ENCODE measurements at places on chromosomes 6 and 20. TPM values are rescaled to one million over a fixed set of nuclear protein-coding genes. Genes with fewer than 3 reads are reported as not detected.

GRCh38 chr20:18427214-18427613, 39.6 kb downstream of the DZANK1 start:
- DNase-seq, result no peak

GRCh38 chr20:17571153-17571527, 1.3 kb downstream of the DSTN start:
- no peak for DNase-seq

DNA sequence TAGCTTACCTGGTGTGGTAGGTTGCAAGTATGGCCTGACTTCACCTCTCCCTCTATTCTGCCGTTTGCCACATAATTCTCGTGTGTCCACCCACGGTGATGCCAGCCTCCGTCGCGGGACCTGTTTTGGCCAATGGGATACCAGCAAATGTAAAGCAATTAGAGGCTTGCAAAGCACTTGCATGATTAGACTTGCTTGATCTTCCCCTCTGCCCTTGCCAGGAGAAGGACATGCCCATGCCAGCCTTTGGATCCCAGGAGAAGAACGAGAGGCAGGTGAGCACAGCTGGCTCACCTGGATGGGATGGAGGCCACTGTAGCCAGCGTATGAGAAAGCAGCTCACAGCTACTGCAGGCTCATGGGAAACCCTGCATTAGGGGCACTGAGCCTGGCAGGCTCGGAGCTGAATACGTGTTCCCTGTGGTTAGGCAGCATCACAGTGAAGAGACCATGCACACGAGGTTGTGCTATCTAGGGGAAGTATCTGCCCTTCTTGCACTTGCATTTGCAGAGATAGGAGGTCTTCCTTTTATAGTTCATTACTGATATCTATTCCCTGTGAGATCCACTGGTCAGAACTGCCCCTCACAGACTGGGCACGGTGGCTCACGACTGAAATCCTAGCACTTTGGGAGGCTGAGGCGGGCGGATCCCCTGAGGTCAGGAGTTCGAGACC, 62.4 kb downstream of the TMEM242 start:
- DNase-seq, result no peak

CCN5 gene
- total RNA-seq, result 15.2 TPM

DNA sequence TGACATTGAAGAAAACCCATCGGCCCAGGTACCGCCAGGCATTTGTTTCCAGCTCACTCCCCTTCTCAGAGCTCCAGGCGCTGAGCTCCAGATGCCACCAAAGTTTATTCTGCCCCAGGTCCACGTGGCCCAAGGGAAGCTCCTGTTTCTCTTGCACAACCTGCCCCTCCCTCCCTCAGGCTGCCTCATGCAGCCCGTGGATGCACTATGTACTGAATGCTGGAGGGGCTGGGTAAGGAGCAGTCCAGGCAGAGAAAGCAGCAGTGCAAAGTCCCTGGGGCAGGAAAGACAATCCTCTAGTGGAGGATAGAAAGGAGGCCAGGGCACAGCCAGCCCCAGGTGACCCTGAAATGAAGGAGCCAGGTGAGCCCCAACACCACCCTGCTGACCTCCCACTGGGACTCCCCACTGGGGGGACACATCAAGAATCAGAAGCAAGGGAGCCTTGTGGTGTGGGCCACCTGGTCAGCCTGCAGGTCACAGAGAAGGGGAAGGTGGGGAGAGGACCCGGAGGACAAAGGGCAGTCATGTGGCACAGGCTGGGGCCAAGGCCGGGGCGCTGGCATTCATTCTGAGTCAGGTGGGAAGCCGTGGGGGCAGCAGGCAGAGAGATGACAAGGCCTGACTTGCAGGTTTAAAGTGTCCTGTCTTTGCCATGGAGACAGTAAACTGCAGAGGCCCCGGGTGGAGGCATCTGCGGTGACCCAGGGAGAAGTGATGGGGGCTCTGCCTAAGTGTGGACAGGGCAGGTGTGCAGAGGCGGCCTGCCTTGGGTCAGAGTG, 230.1 kb downstream of the PREX1 start:
- no peak for DNase-seq

DNA sequence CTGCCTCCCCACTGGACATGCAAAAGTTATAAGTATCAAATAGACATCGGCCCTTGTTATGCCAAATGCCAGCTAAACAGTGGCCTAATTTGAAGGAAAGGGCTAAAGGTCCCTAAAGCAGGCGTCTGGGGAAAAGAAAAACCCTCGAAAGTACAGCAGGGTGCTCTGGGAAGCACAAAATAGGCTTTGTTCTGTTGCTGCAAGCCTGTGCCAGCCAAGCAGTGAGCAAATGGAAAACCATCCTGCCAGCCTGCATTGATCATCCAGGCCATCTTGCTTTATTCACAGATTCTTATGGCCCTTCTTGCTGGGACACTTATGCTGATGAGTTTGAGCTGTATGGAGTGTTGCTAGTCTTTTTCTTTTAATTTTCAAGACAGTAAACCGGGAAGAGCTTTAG, 62.2 kb upstream of the PLEKHG1 start:
- no peak for DNase-seq

GMPR gene
- total RNA-seq, result 3.5 TPM

- no peak for DNase-seq
These were observed 96.9 kb downstream of the TCP11 start for GRCh38 chr6:35044145-35044745.

DNA sequence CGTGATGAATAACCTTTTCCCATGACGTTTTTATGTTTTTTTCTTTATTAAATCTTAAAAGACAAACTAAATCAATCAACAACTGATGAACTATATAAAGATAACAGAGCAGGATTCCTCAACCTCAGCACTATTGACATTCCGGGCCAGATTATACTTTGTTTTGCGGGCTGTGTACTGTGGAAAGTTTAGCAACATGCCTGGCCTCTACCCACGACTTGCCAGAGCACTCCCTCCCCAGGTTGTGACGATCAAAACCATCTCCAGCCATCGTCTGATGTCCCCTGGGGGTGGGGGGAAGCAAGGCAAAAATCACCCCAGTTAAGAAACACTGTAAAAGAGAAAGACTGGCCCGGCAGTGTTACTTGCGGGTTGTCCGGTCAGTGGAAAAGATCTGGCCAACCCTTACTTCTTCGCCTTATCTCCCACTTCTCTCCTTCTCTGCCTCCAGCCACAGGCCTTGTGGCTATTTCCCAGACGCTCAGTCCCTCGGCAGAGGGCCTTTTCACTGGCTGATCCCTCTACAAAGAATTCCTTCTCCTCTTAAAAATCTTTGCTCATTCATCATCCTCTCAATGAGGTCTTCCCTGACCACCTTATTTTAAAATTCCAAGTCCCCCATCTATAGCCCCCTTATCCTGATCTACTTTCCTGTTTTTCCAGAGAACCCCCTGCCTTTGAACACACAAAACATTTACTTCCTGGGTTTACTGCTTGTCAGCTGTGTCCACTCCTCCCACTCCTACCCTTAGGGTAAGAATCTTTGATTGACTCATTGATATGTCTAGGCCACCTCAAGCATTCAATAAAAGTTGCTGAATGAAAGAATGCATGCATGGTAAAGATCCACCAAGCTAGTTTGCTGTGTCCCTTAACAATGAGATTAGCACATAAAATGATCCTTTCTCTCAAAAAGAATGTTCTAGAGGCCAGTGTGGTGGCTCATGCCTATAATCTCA, 14.7 kb upstream of the RAB22A start:
- DNase-seq, result no peak

GRCh38 chr6:15109338-15110090, 136.4 kb upstream of the JARID2 start:
- no peak for DNase-seq

PCSK2 gene
- not detected for total RNA-seq

- DNase-seq, result no peak
These were observed 167.9 kb upstream of the TAB2 start for GRCh38 chr6:149149653-149150052.

- DNase-seq, result no peak
These were observed 29.7 kb upstream of the TMX4 start for GRCh38 chr20:8049310-8049709.

DNA sequence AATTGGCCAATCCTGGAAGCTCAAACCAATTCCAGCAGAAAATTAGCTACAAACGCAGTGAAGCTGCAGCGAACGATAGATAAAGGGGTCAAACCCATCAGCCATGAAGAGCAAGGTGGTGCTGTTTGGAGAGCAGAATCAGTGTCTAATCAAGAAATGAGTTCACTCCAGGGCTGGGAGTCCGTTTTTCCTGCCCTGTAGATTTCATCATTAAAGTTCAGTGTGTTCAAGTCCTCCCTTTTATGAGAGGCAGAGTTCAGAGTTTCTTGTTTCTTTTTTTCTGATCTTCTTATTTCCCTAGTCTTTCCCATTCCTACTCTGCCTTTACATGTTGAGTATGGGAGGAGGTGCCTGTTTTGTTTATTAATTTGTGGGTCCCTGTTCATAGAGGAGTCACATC, 30.4 kb downstream of the SLC17A1 start:
- no peak for DNase-seq
